ENCODE measurements at places on chromosomes 5 and 9. TPM values are rescaled to one million over a fixed set of nuclear protein-coding genes. Genes with fewer than 3 reads are reported as not detected.

The RAB24 gene
- 17.7 TPM for total RNA-seq

GRCh38 chr9:87677776-87678587 is 47.9 kb upstream of the CTSL start:
- DNase-seq, result no peak
- no peak overlapping the region for H3K27ac ChIP-seq
- no peaks in the 10 kb centered on the region for H3K36me3 ChIP-seq
- H3K4me1 ChIP-seq, result peaks cover 5% of the 10 kb centered on the region
- H3K27me3 ChIP-seq, result no peaks in the 10 kb centered on the region

GRCh38 chr9:92771309-92771708 is 6.7 kb upstream of the BICD2 start:
- H3K36me3 ChIP-seq, result no peaks in the 10 kb centered on the region
- peaks cover 3% of the 10 kb centered on the region for H3K4me1 ChIP-seq
- no peak overlapping the region for H3K27ac ChIP-seq
- DNase-seq, result no peak
- peaks cover 2% of the 10 kb centered on the region for H3K27me3 ChIP-seq

- no peak for DNase-seq
- H3K4me1 ChIP-seq, result no peaks in the 10 kb centered on the region
- H3K27me3 ChIP-seq, result no peaks in the 10 kb centered on the region
- no peak overlapping the region for H3K4me3 ChIP-seq
- no peak overlapping the region for H3K27ac ChIP-seq
- H3K36me3 ChIP-seq, result no peaks in the 10 kb centered on the region
Observed at GRCh38 chr9:134678666-134679443, 37.3 kb downstream of the COL5A1 start.
